Hindlimb muscle (tissue), 1 donor: ENCODE measurements at places on chromosomes 1 and 21.
A peak's percentile ranks its signal among the peaks of the same experiment; 100 is the strongest.

- no peak for DNase-seq
Observed at GRCh38 chr1:54545916-54546635, 2.0 kb upstream of the ACOT11 start.

DNA sequence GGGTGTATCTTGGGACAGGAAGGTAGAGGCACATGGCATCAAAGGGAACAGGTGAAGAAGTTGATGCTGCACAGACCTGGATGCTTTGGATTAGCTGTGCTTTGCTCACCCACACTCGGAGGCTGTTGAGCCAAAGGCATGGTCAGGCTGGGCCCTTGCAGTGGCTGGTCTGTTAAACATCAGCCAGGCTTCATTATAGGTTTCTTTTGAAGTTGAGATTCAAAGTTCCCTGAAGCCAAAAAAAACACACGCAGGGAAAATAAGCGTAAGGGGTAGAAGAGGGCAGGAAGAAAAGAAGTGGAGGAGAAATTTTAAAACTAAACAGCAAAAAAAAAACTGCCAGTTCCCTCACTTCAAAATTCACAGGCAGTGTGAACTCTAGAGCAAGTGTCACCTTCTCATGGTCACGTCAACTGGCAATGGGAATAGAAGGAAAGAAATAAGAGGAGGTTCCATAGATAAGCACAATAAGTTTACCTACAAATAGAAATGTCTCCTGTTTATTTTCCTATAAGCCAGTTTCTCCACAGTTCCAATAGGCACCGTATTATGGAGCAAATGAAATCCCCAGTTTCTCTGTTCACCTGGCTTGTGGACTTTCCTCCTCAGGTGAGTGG lies 139.5 kb downstream of the PAPPA2 start:
- no peak for DNase-seq

- DNase-seq: peak; percentile 82
Observed at GRCh38 chr1:246002725-246003441, 504.2 kb downstream of the SMYD3 start.

GRCh38 chr1:222543817-222544216 lies 4.1 kb downstream of the HHIPL2 start:
- DNase-seq: no peak

DNA sequence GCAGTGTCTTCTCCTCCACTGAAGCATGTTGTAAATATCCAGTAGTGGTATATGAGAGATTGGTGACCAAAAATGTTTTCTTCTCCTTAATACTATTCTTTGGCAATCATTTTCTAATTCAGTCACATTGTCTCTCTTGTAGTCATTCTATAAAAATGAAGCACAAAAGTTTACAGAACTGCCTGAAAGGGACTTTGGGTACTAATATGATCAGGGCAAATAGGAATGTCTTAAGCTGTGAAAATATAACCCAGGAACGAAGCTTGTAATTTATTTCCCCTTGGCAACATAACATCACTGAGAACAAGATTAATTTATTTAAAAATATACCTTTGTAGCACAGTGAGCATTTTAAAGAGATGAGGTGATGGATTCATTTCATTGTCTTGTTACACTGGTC lies 4.9 kb downstream of the B3GALT2 start:
- no peak for DNase-seq

- no peak for DNase-seq
Observed at GRCh38 chr1:67688526-67689219, 3.7 kb downstream of the GADD45A start.

- no peak for DNase-seq
Observed at GRCh38 chr1:225668222-225668621, 15.3 kb upstream of the ENAH start.

DNA sequence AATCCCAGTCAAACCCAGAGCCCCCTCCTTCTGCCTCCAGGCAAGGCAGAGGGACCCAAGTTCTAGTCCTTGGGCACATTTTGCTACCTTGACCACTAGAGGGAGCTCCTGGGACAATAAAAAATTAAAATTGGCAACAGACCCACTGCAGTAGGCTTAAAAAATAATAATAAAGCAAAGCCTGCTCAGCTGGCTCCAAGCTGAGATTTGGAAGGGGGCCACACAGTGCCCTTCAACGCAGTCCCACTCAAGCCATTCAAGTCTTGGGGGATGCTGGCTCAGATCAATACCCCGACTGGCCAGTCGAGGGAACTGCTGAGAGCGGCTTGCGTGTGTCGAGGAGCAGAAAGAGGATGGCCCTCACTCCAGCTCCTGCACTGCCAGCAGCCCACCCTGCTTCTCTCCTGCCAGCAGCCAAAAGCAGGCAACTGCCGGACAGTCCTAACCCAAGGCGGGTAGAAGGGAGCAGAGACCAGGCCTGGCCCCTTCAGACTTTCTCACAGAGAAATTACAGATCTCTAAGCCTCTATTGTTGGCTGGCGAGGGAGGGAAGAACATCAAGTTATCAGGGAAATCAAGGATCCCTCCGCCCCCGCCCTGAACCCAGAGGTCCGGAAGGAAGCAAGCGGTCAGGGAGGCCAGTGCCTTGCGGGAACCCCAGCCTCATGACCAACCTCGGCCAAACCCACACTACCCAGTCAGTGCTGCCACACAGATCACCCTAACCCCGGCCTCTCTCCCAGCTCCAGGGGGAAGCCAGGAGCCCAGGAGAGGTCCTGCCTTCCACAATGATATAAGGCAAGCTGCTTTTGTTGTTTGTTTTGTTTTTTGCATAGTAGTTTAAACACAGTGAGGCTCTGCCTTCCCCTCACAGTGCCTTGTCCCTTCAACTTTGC lies 4.9 kb upstream of the ALDH4A1 start:
- peak; percentile 72 for DNase-seq

DNA sequence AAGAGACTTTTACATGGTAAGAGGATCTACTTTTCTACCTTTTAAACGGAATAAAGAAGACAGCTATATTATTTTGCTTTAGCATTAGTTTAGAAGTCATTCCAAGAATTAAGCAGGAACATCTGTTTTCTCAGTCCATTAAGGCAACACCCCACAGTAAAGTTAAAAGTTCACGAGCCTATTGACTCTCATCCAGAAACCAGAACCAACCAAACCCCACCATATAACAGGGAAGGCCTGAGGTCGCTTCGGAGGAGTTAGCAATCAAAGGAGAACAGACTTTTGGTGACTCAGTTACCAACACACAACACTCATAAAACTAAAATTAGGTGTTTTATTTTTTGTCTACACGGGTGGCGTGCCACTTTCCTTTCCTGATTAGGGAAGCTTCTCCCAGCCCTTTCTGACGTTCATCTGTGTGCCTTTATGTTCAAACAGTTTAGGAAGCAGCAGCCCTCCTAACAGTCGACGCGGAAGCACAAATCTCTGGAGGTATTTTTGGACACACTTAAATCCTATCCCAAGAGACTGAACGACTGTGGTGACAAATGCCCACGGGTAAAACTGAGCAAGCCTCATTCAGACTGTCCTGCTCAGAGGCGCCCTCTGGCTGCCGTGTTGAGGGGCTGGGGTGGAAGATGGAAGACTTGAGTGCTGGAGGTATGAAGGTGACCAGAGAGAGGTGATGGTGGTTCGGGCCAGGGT lies 8.6 kb upstream of the PLA2G2C start:
- DNase-seq: no peak

GRCh38 chr1:45867697-45868348 lies 64.4 kb downstream of the MAST2 start:
- no peak for DNase-seq

DNA sequence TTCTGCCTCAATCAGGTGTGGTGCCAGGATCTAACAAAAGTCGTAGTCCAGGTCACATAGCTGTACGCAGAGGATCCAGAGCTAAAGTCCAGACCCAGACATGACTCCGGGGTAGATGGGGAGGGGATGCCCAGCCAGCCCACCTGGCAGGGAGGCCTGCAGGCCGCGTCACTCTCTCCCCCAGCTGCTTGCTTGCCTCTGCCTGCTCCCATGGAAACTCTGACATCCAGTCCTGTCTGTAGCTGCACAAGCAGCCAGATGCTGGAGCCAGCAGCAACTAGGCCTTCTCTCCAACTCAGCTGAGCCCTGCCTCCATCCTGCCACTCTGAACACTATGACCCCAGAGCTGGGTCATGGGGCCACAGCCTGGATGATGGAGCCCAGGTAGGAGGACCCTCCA lies 8.1 kb downstream of the COL8A2 start:
- peak; percentile 83 for DNase-seq

GRCh38 chr1:193479187-193479586 lies 292.8 kb upstream of the B3GALT2 start:
- DNase-seq: no peak

GRCh38 chr1:205041001-205041715 lies 1.9 kb upstream of the CNTN2 start:
- DNase-seq: no peak

DNA sequence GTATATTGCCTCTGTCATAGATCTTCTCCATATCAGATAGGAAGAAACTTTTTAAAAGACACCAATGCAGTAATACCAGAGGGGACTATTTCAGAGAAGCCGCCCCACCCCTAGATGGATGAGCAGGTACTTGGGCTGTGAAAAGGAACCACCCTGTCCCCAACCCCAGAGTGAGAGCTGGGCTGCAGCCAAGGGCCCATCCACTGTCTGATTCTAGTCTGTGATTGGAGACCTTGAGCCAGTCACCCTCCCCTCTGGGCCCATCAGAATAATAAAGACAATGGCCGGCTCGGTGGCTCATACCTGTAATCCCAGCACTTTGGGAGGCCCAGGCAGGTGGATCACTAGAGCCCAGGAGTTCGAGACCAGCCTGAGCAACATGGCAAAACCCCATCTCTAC lies 5.0 kb downstream of the CLEC20A start:
- no peak for DNase-seq

- peak; percentile 88 for DNase-seq
Observed at GRCh38 chr1:212452323-212453155, 19.8 kb downstream of the NENF start.

GRCh38 chr1:89088572-89088971 lies 23.6 kb upstream of the GBP1 start:
- DNase-seq: no peak

GRCh38 chr1:223712850-223713474 lies 623 bp downstream of the CAPN2 start:
- peak; percentile 42 for DNase-seq

GRCh38 chr1:202575918-202576653 lies 134.2 kb downstream of the SYT2 start:
- no peak for DNase-seq

GRCh38 chr1:115282807-115283208 lies 55.2 kb downstream of the NGF start:
- peak; percentile 70 for DNase-seq

DNA sequence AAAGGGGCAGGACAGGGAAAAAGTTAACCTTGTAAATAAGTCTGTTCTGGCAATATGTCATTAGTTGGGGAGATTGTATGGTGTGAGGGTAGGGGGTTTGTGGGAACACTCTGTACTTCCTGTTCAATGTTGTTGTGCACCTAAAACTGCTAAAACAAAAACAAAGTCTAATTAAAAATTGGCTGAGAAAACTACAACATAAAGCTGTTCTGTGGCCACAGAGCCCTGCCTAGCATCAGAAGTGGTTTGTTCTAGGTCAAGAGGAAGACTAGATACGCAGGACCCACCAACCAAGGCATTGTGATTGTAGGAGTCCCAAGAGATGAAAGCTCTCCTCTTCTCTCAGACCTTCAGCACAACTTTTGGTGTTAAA lies 81.0 kb upstream of the LRRC8D start:
- DNase-seq: no peak
